Activated T-cell treated with anti-CD3 and anti-CD28 coated beads for 4 hours (primary cell): ENCODE measurements at places on chromosomes 16 and 17.
A peak's percentile ranks its signal among the peaks of the same experiment; 100 is the strongest.

- DNase-seq: no peak
Observed at GRCh38 chr16:74565378-74565777, 41.5 kb downstream of the GLG1 start.

DNA sequence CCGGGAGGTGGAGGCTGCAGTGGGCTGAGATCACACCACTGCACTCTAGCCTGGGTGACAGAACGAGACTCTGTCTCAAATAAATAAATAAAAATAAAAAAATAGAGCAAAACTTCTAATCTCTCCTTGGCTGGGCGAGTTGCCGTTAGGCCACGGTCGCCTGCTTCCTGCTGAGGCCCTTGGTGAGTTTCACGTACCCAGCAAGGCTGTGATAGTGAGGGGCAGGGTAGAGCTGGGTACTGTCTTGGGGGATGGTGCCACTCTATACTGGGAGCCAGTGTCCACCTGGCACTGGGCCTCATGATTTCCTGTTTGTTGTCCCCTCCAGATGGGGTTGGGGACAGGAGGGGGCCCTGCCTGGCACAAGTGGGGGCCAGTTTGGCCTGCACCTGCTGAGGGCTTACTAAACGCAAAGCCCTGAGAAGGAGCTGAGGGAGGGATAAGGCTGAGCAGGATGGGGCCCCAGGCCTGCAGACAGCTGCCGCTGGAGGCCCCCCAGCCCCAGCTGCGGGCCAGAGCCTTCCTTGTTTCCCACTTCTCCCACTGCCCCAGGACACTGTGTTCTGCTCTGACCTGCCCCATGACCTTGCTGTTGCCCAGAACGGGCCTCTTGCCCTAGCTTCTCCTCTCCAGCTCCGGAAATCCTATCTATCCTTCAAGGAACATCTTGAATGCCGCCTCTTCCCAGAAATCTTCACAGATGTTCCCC is 25.4 kb downstream of the GJD3 start:
- DNase-seq: no peak

GRCh38 chr17:8672326-8672725 is 41.8 kb upstream of the MYH10 start:
- DNase-seq: no peak

DNA sequence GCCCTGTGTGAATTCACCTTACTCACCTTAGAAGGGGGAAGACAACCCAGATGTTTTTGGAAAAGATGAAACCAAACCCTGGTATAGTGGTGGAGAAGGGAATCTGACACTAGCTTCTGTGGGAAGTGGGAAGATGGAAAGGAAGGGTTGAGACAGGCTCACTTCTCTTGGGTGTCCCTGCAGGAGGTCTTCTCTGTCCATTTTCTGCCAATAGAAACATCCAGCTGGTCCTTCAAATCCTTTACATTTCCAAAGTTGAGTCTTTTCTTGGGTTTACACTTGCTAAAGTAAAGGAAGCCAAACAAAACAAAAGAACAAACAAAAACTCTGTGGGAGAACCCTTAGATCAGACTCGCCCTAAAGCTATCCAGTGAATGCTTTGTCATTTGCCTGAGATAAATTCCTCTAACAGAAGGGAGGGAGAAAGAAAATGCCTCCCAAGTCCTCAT is 10.2 kb downstream of the HOXB1 start:
- DNase-seq: no peak

DNA sequence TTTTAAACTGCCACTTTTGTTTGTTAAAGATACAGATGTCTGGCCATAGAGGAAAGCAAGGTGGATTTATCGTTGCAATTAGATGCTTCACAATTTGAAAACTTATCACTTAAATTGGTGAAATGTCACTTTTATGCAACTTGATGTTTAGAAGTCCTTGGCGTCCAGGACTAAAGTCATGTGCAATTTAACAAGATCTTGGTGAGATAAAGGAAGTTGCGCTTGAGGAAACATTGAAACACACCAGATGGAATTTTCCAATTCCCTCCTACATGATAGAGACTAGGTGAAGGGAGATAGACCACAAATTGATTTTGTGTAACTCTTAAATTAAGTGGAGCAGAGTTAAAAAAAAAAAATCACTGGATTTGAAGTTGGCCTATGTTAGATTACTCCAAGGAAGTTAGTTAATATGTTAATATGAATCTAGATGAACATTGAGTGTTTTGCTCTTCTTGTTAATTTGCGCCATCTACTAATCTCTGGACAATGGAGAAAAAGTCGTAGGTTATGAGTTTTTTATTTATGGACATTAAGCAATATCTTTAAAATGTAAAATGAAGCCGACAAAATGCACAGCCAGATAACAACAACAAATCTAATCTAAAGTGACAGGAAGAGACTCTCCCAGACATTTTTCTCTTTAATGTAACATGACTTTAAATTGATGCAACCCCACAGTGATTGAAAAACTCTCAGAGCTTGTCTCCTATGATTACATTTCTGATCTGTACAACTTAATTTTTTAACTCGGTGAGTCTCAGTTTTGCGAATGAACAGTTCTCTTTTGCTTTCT is 119.6 kb downstream of the WWOX start:
- no peak for DNase-seq

- DNase-seq: no peak
Observed at GRCh38 chr17:290626-291025, 62.0 kb downstream of the RPH3AL start.

- peak; percentile 66 for DNase-seq
Observed at GRCh38 chr17:65099941-65100315, 37.2 kb upstream of the RGS9 start.

DNA sequence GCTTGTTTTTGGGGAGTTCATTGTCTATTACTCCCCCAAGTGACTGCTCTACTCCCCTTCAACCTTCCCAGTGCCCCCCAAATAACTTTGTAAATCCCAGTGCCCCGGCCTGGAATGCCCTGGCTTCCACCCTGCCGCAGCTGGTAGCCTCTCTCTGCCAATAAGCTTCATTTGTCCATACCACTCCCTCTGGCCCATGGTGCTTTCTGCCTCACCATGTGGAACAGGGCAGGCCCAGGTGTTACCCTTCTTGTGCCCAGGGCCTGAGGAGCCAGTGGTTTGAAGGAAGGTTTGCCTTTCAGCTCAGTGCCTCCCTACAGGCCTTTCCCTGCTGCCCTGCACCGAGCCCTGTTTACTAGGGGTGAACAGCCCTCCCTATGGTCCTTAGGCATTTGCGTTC is 134.2 kb downstream of the AATF start:
- DNase-seq: no peak

DNA sequence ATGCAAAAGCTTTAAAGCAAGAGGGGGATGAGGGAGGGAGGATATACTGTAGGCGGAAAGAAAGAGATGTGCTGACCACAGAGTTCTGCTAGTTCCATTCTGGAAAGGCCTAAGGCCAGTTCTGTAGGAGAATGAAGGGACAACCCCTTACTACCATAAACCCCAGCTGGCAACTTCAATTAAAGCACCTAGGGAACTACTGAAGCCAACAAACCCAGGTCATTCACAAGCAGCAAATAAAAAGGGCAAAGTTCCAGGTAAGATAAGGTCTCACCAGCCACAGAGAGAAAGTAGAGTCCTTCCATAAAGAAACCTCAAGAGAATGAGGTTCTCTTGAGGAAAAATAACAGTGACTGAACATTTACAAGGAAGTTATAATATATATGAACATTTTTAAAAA is 12.8 kb downstream of the TERF2 start:
- no peak for DNase-seq

- DNase-seq: no peak
Observed at GRCh38 chr16:81707411-81708265, 71.5 kb upstream of the PLCG2 start.

- no peak for DNase-seq
Observed at GRCh38 chr16:85842435-85842834, 42.9 kb downstream of the COX4I1 start.

DNA sequence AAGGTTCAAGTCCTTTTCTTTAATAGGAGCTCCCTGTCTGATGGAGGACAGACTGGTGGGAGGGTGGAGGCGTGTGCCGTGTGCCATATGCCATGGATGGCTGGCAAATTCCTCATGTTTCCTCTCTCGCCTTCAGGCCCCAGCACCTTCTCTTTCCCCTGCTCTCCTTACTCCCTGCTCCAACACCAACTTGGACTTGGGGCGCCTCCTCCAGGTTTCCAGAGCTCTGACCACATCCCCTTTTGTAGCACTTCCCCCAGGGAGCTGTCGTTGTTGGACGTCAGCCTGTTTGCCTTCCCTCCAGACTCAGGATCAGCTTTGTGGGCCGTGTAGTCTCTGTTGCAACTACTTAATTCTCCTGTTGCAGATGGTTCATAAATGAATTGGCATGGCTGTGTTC is 30.7 kb downstream of the TMC7 start:
- DNase-seq: no peak

- no peak for DNase-seq
Observed at GRCh38 chr17:42174126-42174783, 6.7 kb downstream of the KCNH4 start.

- DNase-seq: peak; percentile 31
Observed at GRCh38 chr17:78779850-78780249, 2.2 kb downstream of the CYTH1 start.

DNA sequence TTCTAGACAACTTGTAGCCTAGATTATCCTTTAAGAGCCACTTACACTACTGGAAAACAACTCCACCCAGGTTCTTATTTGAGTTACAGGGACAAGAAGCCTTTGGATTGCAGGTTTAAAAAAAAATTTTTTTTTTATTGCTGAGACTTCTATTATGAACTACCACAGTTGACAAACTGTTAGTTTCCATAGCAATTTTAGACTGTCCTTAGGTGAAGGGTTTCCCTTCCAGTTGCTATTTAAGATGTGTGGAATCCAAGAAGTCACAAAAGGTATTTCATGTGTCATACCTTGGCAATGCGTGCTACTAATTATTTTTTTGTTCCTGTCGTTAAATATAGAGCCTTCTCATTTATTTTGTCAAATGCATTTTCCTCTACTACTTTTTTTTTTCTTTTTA is 253.2 kb downstream of the PRKCA start:
- no peak for DNase-seq

- peak; percentile 14 for DNase-seq
Observed at GRCh38 chr17:31318298-31318801, 3.1 kb downstream of the EVI2A start.

DNA sequence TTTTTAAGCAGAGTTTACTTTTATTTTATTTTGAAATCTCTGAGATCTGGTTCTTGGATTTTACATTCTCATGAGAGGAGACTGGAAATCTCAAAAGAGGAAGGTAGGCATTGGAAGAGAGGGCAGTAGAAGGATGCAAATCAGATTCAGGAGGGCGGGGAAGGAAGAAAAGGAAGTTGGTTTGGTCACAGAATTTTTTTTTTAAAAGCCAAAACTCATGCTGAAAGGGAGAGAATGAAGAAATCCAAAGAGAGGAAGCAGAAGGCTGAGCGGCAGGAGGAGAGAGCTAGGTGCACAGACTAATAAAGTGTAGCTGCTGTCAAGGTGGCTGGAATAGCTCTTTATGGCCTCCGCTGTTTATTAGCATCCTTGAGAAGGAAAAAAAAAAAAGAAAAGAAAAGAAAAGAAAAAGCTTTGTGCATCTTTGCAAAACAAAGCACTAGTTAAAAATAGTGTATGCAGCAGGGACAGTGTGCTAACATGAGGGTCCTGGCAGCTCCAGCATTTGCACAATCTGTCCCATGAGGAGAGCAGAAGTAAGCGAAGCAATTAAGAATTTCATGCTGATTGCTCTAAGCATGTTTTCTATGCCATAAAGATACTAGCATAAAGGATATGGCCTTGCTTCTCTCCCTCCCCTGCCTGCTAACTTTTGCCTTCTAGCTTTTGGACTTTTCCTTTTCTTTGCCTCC is 194.2 kb downstream of the ZFHX3 start:
- no peak for DNase-seq

- DNase-seq: peak; percentile 28
Observed at GRCh38 chr17:29369831-29370735, 20.1 kb upstream of the TAOK1 start.

DNA sequence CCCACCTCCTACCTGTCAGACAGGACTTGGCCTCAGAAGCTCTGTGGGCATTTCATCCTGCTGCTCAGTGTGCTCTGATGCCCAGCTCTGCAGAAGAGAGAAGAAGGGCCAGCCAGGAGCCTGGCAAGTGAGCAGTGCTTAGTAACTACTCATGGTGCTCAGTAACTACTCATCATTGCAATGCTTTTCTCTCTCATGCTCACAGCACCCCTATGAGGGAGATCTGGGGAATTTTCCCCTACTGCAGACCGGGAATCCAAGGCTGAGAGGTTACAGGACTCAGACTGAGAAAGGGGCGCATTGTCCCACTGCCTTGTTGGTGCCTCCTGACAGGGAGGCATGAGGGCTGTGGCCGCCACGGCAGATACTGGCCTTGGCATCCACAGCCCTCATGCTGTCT is 261.1 kb downstream of the C16orf95 start:
- DNase-seq: no peak

- no peak for DNase-seq
Observed at GRCh38 chr17:57585341-57586195, 159.5 kb downstream of the CCDC182 start.

DNA sequence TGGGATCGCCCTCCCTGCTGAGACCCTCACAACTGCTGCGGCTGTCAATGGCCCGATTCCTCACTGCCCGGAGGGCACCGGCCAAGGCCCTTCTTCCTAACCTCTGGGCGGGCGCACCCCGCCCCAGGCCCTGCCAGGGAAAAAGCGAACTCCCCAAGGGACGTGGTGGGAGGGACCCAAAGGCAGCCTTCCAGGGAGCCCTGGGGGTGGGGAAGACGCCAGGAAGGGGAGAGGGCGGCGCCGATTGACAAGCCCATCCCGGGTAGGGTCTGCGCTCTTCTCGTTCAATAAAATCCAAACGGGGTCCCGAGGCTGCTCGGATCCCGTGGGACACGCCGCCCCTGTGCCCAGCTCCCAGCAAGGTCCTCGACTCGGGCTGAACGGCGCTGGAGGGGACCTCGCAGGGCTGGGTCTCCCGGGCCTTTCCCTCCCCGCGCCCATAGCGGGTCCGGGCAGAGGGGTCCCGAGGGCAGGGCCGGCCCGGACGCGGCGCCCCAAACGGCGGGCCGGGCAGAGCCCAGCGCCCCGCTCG is 416 bp downstream of the KIFC3 start:
- no peak for DNase-seq

DNA sequence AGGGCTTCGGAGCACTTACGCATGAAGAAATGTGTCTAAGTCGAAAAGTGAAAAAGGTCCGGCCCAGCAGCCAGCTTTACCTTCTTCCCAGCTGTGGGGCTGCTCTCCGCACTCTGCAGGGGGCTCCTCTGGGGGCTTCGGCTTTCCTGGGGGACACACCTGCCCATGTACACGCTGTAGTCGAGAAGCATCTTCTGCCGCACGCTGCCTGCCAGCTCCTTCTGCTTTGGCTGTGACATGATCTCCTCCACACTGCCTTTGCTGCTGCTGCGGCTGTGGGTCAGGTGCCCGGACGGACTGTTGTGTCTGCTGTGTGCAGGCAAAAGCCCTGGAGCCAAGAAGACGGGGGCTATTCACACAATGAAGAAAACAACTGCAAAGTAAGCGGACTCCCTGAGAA is 58.1 kb upstream of the ERN1 start:
- no peak for DNase-seq
